Caki2 (cell line): ENCODE measurements at places on chromosomes 3 and 15.
A peak's percentile ranks its signal among the peaks of the same experiment; 100 is the strongest.

DNA sequence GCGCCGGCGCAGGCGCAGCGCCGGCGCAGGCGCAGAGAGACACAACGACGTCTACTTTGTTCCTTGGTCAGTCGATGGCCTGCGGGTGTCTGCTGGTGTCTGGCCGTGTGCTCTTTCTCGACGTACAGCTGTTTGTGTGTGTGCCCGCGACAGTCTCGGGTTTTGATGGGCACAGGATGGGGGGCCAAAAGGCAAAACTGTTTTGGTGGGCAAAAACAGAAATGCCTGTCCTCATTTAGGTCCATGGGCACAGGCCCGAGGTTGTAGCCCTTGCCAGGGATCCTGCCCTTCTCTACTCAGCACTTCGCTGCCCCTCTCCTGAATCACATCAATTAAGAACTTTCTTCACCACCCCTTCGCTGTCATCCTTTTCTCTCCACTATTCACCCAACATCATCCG, 184.8 kb upstream of the CHL1 start:
- DNase-seq, result no peak

DNA sequence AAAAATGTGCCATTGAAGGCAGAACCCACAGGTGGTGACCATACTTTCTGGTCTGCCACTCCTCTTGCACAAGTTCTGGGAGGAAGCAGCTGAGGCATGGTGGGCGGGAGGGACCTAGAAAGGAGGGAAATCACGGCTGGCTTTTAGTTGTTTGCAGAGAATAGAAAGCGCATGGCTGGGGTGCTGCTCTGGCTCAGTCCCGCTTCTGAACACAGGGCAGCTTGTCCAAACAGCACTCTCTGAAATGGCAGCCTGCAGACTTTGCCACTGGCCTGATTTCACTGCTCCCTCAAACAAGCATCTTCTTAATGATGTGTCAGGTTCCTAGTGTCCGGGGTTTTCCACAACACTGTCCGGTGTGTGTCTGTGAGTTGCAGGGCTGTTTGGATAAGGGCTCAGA, 76.7 kb downstream of the AAGAB start:
- DNase-seq, result no peak

- DNase-seq, result no peak
Observed at GRCh38 chr3:47299381-47300318, 16.9 kb downstream of the KLHL18 start.

DNA sequence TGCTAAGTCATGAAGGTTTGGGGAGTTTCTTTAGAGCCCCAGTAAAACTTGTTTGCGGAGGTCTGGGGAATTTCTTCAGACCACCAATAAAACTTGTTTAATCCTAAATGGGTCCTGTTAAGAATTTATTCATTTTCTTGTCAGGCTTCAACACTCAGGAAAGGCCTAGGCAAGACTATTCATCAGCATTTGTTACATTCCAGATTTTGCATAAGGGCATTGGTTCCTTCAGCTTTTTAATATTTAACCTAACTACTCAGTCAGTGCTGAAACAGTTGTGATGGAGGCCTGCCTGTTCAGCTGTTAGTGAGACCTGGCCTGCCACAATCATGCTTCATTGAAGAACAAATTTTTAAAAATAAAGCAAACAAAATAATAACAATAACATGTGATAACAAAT, 954.2 kb upstream of the SEMA6D start:
- no peak for DNase-seq

DNA sequence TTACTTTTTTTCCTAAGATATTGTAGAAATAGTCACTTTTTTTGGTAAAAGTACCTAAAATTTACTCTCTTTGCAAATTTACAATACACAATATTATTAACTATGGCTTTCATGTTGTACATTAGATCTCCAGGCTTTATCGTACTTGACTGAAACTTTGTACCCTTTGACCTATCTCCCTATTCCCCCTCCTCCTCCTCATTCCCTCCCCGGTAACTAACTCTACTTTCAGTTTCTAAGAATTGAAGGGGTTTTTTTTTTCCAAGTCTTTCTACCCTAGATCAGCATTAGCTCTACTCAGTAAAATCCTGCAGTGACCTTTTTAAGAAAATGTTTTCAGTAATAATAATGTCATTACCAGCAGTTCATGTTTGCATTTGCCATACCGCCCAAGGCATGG, 10.1 kb downstream of the HACL1 start:
- no peak for DNase-seq

GRCh38 chr3:181541414-181541813, 170.3 kb upstream of the SOX2 start:
- DNase-seq, result no peak

- DNase-seq, result peak; percentile 95
Observed at GRCh38 chr3:190003681-190004123, 117.0 kb downstream of the P3H2 start.

GRCh38 chr3:81466201-81466560, 295.3 kb downstream of the GBE1 start:
- no peak for DNase-seq

DNA sequence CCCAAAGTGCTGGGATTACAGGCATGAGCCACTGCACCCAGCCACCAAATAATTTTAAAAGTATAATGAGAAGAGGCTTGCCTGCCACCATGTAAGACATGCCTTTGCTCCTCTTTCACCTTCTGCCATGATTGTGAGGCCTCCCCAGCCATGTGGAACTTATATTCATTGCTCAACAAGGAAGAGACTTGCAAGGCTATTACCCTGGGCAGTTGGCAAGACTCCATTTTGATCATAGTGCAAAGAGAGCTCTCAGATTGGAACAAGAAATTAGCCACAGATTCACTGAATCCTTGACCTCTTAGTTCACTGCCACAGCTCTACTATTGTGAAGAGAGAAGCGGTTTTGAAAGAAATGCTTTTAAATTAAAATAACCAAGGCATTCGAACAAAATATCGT, 6.1 kb downstream of the SCAP start:
- DNase-seq, result no peak

DNA sequence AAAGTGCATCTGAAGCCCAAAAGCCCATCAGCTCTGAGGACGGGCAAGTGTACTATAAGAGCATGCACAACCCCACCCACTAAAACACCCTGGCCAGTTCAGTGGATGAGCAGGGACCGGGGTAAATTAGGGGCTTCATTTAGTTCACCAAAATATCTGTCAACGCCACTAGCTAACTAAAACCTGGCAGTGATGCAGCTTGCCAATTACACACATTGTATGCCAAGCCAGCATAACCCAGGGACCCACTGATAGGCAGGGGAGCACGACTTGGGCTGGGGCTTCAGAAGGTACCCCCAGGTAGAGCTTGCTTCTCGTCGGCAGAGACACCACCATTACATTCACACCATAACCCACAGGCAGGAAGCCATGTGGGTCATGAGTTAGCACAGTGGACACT, 47.0 kb downstream of the PTPN23 start:
- no peak for DNase-seq

- no peak for DNase-seq
Observed at GRCh38 chr15:38215707-38216106, 36.9 kb upstream of the SPRED1 start.

GRCh38 chr15:90586948-90587347, 57.2 kb downstream of the CRTC3 start:
- DNase-seq, result no peak

DNA sequence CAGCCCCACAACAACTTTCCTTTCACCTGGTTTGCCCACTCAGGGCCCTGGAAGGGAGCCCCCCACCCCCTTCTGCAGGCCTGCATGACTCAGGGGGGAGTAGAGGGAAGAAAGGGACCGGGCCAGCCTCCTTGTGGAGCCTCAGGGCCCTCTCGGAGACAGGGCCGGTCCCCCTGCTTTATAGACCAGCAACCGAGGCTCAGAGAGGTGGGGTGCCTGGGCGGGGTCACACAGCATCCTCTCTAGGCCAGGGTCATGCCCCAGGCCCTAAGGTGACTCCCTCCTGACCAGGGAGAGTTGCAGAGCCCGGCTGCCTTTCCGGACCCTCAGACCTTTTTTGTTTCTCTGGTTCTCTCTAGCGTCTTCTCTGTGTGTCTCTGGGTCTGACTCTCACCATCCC, 211.3 kb downstream of the TBC1D2B start:
- DNase-seq, result no peak

DNA sequence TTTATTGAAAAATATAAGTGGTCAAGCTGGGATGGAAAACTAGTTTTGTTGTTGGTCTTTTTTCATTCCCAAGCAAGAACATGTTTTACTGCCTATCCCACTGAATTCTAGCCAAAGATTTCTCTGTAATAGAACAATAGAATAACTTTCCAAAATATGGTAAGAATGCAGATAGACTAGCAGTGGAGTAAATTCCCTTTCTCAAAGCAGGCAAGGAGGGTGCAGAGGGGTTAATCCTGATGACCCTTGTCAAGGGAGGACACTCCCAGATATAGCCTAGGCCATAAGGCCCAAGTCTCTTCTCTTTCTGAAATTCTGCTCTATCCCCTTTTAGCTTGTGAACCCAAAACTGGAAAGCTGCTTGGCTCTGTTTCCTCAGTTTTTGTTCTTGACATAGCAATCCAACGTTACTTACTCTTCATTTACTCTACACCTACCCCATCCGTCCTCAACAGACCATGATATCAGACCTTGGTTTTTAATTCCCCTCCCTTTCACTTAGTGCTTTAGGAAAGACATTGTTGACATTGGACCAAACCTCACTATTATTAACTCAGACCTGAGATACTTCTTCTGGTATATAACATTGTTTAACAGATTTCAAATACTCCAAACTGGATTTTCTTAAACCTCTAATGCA, 453.6 kb upstream of the THBS1 start:
- DNase-seq, result no peak

DNA sequence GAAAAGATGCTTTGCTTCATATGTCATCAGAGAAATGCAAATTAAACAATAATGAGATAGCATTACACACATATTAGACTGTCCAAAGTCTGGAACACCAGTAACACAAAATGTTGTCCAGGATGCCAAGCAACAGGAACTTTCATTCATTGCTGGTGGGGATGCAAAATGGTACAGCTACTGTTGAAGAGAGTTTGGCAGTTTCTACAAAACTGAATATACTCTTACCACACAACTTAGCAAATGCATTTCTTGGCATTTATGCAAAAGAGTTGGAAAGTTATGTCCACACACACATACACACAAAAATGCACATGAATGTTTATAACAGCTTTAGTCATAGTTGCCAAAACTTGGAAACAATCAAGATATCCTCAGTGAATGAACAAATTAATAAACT, 195.2 kb upstream of the MME start:
- no peak for DNase-seq

- no peak for DNase-seq
Observed at GRCh38 chr3:40655551-40655950, 130.8 kb downstream of the ZNF621 start.

DNA sequence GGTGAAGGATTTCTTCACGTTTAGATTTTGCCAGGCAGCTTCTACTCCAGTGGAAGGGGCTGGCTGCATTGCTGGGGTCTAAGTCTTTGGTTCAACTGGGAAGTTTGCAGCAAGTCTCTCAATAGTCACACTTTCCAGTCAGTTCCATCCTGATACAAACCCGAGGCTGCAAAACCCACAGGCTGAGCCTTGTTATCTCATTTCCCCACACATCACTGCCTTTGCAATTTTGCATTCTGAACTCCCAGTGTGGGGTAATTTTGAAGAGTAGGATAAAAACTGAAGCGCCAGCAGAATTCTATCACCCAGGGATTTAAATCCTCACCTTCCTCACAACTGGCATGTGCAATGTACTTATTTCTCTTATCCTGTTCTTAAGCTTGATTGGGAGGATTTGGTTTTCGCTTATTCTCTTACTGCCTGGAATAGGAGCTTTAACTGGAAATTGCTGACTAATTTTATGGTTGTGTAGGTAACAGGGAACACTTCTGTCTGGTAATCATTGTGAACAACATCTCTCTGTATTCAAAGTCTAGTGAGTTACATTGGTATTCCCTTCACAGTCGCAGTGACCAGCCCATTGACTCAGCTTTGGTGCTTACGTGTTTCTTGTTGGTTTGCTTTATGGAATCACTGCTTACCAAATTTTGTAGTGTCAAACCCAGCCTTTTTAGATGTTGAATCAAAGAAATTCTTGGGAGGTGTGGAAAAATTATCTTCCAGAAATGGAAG, 142.0 kb upstream of the TOPAZ1 start:
- no peak for DNase-seq

DNA sequence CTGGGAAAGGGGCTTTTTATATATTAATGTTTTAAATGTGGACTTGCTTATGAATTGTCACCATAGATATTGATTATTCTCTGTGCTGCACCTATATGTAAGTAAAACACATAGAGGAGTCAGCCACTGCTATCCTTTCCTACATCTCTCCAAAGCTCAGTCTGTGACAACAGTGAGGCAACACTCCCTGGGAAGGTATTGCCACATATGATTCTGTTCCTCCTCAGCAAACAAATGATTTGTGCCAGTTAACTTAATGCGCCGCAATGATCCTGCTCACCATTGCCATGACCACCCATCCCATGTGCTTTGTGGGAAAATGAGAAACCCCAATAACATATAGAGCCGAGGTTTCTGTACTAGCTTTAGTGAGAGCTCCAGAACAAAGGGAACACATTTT, 75.1 kb upstream of the FBN1 start:
- no peak for DNase-seq

DNA sequence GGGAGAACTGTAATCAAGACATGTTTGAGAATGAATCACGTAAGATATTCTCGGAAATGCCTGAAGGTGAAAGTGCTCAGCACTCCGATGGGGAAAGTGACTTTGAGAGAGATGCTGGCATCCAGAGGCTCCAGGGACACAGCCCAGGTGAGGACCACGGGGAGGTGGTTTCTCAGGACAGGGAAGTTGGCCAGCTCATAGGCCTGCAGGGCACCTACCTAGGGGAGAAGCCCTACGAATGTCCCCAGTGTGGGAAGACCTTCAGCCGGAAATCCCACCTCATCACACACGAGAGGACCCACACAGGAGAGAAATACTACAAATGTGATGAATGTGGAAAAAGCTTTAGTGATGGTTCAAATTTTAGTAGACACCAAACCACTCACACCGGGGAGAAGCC, 19.8 kb downstream of the ZSCAN2 start:
- no peak for DNase-seq

- DNase-seq, result no peak
Observed at GRCh38 chr15:41241221-41241964, 10.3 kb downstream of the CHP1 start.

DNA sequence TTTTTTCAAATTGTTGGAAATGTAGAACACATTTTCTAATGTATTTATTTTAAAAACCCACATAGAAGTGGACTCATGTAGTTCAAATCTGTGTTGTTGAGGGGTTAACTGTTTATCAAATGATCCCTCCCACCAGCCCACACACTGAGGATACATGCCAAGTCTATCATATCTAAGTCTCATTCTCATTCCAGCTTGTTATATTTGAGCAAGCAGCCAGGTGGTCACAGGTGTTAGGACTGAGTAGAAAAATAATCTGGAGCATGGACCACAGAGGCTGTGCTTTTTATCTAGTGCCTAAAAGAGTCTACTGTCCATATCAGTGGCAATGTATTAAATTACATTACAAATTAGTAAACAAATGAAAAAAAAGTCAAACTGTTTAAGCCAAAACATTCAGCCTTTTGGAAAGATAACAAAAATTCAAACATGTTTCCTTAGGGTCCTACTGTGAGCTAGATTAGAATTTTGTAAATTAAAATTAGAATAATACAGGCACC, 20.7 kb upstream of the SPESP1 start:
- no peak for DNase-seq

GRCh38 chr15:23395030-23395692, 40.6 kb downstream of the GOLGA8S start:
- DNase-seq, result peak; percentile 94

- peak; percentile 0 for DNase-seq
Observed at GRCh38 chr3:53773611-53774368, 72.4 kb downstream of the CHDH start.
